ENCODE measurements at places on chromosomes 4 and X.

- DNase-seq: no peak
Observed at GRCh38 chrX:155949098-155949497, 48.4 kb upstream of the IL9R start.

DNA sequence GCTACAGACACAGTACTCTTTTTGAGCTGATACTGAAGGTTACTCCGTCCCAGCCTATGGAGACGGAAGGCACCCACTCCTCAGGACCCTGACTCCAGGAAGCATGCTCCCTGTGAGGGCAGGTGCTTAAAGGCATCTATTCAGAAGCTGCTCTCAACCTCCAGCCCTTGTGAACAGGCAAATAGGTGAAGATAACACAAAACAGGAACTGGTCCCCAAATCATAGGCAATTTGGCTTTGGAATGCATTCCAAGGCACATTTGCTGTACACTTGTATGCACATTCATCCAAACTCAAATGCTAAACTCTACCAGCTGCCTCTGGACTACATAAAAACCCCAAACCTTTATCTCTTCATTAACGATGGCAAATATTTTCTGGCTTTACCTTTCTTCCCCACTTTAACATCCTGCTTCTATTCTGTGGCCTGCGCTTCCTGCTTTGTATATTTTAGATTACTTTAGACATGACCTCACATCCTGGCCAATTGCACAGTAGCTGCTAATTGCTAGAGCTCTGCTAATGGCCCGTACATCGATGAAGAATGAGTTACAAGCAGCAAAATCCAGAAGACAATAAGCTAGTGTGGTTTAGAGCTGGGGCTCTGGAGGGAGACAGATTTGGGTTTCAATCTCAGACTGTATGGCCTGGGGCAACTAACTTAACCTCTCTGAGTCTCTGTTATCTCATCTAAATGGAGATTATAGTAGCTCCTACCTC, 3.2 kb downstream of the SEL1L3 start:
- peak; percentile 27 for DNase-seq

- DNase-seq: no peak
Observed at GRCh38 chr4:26039639-26040359, 125.8 kb downstream of the SMIM20 start.

- DNase-seq: no peak
Observed at GRCh38 chr4:26105815-26106699, 192.0 kb downstream of the SMIM20 start.

DNA sequence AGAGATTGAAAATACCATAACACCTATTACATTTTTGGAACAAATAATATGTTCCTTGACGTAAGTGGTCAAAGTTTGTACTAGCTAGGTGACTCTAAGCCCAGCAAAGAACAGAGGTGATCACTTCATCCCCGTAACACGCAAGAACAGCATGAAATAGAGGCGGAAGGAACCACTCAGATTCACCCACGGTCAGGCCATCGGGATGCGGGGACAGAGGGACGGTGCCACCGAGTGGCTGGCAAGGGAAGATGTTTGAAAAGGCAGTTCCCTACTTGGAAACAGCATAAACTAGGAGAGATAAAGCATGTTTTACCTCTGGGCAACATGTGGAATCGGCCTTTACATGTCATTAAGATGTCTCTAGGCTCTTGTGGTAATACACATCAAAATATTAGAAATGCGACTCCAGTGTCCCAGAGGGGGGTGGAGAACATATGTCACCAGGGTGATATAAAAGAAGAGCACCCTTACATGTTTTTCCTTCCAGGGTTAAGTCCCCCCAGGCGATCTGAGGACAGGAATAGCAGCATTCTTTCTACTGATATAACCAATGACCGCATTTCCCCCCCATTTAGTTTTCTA, 84.0 kb downstream of the PHKA2 start:
- no peak for DNase-seq

- DNase-seq: no peak
Observed at GRCh38 chr4:52959541-52959940, 97.4 kb downstream of the RASL11B start.

Measured in T-helper 2 cell (primary cell).